ENCODE measurements at places on chromosomes 11 and 22. TPM values are rescaled to one million over a fixed set of nuclear protein-coding genes. Genes with fewer than 3 reads are reported as not detected.
A peak's percentile ranks its signal among the peaks of the same experiment; 100 is the strongest.

DNA sequence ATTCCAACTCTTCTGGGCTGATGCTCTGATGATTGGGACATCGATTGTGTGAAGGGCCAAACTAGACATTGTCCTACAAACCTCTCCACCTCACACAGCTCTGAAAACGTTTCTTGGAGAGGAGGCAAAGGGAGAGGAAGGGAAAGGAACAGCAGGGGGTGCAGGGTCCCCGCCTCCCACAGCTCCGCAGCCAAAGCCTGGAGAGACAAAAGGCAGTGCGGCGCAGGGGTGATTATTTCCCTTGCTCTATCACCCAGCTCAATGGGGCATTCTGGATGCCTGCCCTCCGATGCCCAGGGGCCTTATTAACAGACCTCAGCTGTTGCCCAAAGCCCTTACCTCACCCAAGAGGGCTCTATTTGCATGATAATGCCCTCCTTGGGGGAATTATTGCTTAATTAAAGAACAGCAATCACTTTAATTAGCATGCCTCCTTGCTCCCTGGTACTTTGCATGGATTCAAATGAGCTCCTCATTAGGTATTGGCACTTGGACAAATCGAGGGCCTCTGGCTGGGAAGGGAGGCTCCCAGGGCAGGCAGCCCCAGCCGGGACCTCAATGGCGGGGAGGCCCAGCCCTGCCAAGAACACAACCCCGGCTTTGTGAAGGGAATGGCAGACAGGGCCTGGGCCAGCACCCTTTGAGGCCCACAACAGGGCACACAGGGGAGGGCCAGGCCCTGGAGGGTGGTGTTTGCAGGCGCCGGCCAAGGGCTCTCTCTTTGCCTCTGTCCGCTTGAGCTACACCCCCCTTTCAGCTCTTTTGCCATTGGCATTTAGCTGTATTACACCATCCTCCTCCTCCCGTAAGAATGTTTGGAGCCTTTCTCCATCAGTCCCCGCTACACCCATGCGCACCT is 19.8 kb upstream of the CDON start:
- H3K4me3 ChIP-seq: no peak overlapping the region
- H3K36me3 ChIP-seq: no peaks in the 10 kb centered on the region
- no peaks in the 10 kb centered on the region for H3K27me3 ChIP-seq
- H3K4me1 ChIP-seq: no peaks in the 10 kb centered on the region

- no peak overlapping the region for H3K27ac ChIP-seq
- peaks cover 33% of the 10 kb centered on the region for H3K4me1 ChIP-seq
- H3K4me3 ChIP-seq: no peak overlapping the region
- DNase-seq: no peak
Observed at GRCh38 chr22:30803679-30804078, 109.0 kb downstream of the OSBP2 start.

DNA sequence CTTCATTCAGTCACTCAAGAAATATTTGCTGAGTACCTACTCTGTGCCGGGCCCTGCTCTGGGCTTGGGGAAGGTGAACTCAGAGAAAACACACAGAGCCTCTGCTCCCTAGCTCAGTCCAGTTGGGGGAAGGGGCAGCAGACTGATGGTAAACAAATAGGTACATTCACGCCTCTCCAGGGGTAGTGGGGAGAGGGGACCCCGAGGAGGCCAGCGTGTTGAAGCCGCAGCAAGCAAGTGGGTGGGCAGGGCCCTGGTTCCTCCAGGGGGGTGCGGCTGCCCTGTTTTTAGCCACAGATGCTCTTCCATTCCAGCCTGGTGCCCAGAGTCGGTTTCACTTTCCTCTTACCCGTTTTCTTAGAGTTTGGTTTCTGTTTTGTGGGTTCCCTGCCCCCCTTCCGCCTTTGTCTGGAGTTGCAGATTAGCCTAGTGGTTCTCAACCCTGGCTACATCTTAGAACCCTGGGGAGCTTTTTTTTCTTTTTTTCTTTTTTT is 8.7 kb downstream of the DRAP1 start:
- H3K27me3 ChIP-seq: no peaks in the 10 kb centered on the region
- no peak overlapping the region for H3K4me3 ChIP-seq
- H3K27ac ChIP-seq: no peak overlapping the region
- DNase-seq: no peak

- DNase-seq: no peak
- H3K4me3 ChIP-seq: no peak overlapping the region
- H3K27ac ChIP-seq: no peak overlapping the region
Observed at GRCh38 chr11:91293119-91293518, 931.5 kb upstream of the FAT3 start.

GRCh38 chr11:76704171-76704948 is 33.8 kb upstream of the LRRC32 start:
- DNase-seq: no peak
- no peak overlapping the region for H3K27ac ChIP-seq
- peaks cover 27% of the 10 kb centered on the region for H3K4me1 ChIP-seq

- H3K4me1 ChIP-seq: peaks cover 16% of the 10 kb centered on the region
- peaks cover 38% of the 10 kb centered on the region for H3K36me3 ChIP-seq
- no peak overlapping the region for H3K4me3 ChIP-seq
- no peak overlapping the region for H3K27ac ChIP-seq
Observed at GRCh38 chr22:24418786-24419474, 8.5 kb upstream of the ADORA2A start.

- peaks cover 9% of the 10 kb centered on the region for H3K4me1 ChIP-seq
- DNase-seq: no peak
- peaks cover 13% of the 10 kb centered on the region for H3K36me3 ChIP-seq
- no peak overlapping the region for H3K27ac ChIP-seq
- no peaks in the 10 kb centered on the region for H3K27me3 ChIP-seq
Observed at GRCh38 chr11:134248910-134249480, 4.2 kb downstream of the THYN1 start.

- no peak overlapping the region for H3K4me3 ChIP-seq
- no peak for DNase-seq
- peaks cover 64% of the 10 kb centered on the region for H3K36me3 ChIP-seq
Observed at GRCh38 chr22:30002861-30003486, 77.3 kb upstream of the HORMAD2 start.

DNA sequence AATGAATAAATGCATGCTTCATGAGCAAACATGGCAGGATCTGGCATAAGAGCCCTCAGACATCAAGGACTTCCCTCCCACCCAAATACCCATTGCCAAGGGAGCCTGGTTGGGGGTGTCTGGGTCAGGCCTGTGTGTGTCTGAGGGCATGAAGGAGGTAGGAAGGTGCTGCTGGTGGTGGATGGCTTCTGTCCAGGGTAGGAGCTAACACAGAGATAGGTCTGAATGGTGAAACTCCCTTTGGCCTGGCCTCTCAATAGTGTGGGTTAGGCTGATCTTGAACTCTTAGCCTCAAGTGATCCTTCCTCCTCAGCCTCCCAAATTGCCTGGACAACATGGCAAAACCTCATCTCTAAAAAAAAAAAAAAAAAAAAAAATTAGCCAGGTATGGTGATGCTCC is 2.8 kb downstream of the AMPD3 start:
- H3K36me3 ChIP-seq: peaks cover 8% of the 10 kb centered on the region
- H3K4me1 ChIP-seq: peaks cover 23% of the 10 kb centered on the region
- no peak overlapping the region for H3K4me3 ChIP-seq
- no peaks in the 10 kb centered on the region for H3K27me3 ChIP-seq
- no peak overlapping the region for H3K27ac ChIP-seq
- no peak for DNase-seq

DNA sequence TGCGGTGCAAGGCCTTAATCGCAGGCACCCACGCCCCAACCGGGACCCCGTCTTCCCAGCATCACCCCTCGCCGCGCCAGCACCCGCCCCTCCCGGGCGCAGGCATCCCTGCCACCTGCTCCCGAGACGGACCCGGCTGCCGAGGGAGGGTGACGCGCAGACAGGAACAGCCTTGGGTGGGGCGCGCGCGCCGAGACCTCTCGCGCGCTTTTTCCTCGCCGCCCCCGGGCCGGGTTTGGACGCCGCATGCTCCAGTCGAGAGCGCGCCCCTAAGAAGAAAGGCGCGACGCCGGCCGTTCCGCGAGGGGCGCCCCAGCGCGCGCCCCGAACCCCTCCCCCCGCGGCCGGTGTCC is 504 bp downstream of the CFL1 start:
- H3K27ac ChIP-seq: peak overlapping the region; percentile 75
- H3K4me1 ChIP-seq: peaks cover 33% of the 10 kb centered on the region
- H3K4me3 ChIP-seq: peak overlapping the region; percentile 93
- DNase-seq: peak; percentile 74

GRCh38 chr11:130786586-130786985 is 129.7 kb downstream of the SNX19 start:
- H3K27me3 ChIP-seq: no peaks in the 10 kb centered on the region
- DNase-seq: no peak
- peaks cover 59% of the 10 kb centered on the region for H3K4me1 ChIP-seq
- peak overlapping the region; percentile 89 for H3K27ac ChIP-seq
- H3K36me3 ChIP-seq: no peaks in the 10 kb centered on the region

DNA sequence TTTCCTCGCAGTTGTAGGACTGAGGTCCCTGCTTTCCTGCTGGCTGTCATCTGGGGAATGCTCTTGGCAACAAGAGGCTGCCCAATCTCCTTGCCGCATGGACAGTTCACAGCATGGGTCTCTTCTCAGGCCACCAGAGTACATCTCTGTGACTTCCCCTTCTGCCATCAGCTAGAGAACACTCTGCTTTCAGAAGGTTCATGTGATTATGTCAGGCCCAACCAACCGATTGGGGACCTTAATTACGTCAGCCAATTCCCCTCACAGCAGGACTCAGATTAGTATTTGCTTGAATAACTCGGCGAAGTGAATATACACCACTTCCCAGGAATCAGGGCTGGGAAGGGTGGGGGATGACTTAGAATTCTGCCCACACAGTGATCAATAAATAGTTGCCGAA is 61.9 kb upstream of the CSNK2A3 start:
- H3K36me3 ChIP-seq: no peaks in the 10 kb centered on the region
- no peaks in the 10 kb centered on the region for H3K27me3 ChIP-seq
- DNase-seq: no peak
- no peak overlapping the region for H3K27ac ChIP-seq

DNA sequence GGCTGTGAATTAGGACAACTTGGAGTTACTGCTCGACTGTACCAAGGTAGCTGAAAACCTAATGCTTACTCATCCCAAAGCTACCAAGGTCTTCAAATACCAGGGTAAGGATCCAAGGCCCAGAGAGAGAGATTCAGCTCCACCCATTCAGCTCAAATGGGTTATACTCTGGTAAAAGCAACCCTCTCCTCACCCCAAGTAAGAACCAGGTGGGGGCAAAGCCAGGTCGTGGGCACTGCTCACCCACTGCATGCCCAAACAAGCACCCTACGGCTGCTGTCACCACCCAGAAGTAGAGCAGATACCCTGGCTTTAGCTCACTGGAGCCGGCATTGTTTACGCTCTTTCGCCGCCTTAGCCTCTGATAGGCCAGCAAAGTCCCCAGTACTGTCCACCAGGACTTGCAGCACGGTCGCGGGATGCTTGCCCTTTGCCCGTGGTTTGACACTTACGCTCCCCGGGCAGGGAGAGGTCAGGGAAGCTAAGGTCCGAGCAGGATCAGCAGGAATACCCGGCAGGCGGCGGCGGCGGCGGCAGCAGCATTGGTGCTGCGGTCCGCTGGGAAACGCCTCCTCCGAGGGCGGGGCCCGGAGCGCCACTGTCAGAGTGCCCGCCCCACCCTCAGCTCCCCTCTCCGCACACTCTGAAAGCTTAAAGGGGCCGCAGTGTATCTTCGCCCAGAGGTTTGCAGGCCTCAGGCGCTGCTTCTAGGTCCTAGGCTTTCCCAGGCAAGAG is 19.6 kb downstream of the CKAP5 start:
- peak; percentile 70 for DNase-seq
- H3K4me3 ChIP-seq: peak overlapping the region; percentile 40
- no peak overlapping the region for H3K27ac ChIP-seq
- peaks cover 26% of the 10 kb centered on the region for H3K4me1 ChIP-seq
- H3K27me3 ChIP-seq: no peaks in the 10 kb centered on the region

MRPL49 gene
- 113 TPM for total RNA-seq

ADORA2A gene
- 3.6 TPM for total RNA-seq

EXPH5 gene
- 0.05 TPM for total RNA-seq

DNAJB7 gene
- total RNA-seq: not detected

IL18BP gene
- 0.06 TPM for total RNA-seq

PHF21A gene
- total RNA-seq: 10.8 TPM

UPK2 gene
- total RNA-seq: not detected

TREH gene
- not detected for total RNA-seq

OR2AG2 gene
- not detected for total RNA-seq

GSC2 gene
- not detected for total RNA-seq

LIF gene
- 5.5 TPM for total RNA-seq

OVCH2 gene
- total RNA-seq: 0.47 TPM

CHID1 gene
- 17.7 TPM for total RNA-seq

OR8G5 gene
- not detected for total RNA-seq

RASSF10 gene
- total RNA-seq: not detected

SMIM38 gene
- 0.38 TPM for total RNA-seq

KLHL35 gene
- 0.41 TPM for total RNA-seq
